ENCODE measurements at places on chromosomes 13 and 19.

GRCh38 chr19:13604902-13605586 is 98.8 kb upstream of the CACNA1A start:
- DNase-seq: no peak

DNA sequence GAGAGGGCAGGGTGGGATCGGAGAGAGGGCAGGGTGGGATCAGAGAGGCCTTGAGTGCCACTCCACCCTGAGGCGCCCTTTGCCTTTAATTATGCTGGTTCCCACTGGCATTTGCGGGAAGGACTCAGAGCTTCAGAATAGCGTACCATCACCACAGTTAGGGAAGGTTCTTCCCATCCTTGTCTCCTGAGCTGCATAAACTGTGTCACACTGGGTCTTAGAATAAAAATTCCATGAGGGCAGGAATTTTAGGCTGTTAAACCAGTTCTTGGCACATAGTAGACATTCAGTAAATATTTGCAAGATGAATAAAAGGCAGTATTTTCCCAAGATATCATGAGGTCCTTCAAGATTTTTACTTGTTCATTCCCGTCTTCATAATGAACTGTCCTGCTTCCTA is 24.4 kb downstream of the PPP2R1A start:
- DNase-seq: no peak

DNA sequence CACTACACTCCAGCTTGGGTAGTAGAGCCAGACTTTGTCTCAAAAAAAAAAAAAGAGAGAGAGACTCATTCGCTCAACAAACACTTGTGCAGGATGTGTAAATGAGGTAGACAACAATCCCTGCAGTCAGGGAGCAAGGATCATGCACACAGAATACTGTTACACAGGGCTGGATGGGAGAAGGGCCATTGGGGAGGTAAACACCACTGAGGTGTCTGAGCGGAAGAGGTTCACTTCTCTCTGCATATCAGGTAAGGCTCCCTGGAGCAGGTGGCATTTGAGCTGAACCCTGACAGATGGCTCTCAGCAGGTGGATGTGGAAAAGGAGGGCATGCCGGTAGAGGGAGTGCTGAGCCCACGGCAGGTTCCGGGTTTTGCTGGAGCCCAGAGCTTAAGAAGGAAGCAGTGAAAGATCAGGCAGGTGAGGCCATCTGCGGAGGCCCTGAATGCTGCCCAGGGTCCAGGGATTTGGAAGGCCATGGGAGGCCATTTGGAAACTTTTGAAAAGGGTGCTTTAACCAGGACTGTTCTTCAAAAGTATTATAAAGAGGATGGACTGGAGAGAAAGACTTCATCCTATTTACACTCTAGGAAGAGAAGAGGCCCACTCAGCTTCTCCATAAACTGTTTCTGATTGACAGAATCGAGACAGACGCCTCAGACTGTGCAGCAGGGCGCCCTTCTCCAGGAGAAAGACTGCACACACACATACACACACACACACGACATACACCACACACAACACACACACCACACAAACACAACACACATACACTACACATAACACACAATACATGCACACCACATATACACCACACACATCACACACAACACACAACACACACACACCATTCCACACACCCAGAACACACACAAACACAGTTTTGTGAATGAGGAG is 199.4 kb downstream of the USP12 start:
- peak; percentile 57 for DNase-seq

GRCh38 chr13:97003071-97003470 is 8.8 kb upstream of the OXGR1 start:
- no peak for DNase-seq

GRCh38 chr13:32530841-32531253 is 7.7 kb downstream of the N4BP2L2 start:
- no peak for DNase-seq

GRCh38 chr13:103187721-103188156 is 121.5 kb upstream of the SLC10A2 start:
- DNase-seq: no peak

DNA sequence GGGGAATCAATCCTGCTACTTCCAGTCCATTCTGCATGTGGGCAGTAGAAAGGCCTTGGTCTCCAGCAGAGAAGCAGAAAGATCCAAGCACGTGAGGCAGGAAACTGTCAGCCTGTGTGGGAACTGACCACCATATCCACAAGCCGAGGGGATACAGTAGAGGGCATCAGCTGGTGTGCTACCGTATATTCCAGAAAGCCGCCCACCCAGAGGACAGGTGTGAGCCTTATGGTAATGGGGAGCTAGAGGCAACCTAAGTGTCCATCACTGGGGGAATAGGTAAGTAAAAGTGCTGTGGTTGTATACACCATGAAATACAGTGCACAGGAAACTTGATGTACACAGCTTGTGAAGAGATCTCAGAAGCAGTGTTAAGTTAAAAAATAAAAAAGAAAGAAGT is 2.8 kb upstream of the IFNL1 start:
- no peak for DNase-seq

DNA sequence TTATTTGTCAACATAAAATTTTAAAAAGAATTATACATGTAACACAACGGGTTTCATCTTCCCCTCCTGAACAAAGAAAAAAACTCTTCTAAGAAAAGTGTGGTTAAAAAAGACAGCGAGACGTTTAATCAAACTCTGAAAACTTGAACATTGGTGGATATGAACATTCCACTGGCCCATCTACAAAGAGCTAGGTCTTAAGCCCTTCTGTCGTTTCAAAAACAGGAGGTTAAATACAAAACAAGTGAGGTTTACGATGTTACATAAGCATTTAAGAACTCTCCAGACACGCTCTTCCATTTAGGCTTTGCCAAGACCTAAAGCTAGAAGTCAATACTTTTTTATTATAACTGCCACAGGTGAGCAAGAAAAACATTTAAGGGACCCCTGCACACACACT is 9.4 kb upstream of the DOCK9 start:
- DNase-seq: no peak

DNA sequence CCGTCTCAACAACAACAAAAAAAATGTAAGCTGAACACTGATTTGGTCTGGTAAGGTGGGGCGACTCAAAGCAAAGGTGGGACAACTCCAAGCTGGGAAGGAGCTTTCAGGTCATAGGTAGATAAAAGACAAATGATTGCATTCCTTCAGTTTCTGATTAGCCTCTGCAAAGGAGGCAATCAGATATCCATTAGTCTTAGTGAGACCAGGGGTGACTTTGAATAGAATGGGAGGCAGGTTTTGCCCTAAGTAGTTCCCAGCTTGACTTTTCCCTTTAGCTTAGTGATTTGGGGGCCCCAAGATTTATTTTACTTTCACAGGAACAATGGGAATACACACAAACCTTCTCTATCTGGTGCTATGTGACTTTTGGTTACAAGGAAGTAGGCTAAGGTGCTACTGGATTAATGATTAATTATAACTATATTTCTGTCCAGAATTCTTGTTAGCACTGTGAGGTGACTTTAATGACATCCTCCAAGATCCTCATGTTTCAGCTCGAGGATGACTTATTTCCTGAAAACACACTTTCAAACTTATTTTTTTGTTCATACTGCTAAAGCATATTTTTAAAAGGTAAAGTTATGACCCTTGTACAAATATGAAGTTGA is 10.6 kb upstream of the MTRF1 start:
- DNase-seq: no peak

GRCh38 chr13:61179741-61180140 is 235.9 kb downstream of the PCDH20 start:
- DNase-seq: no peak

GRCh38 chr19:39199025-39199424 is 2.3 kb downstream of the NCCRP1 start:
- DNase-seq: no peak

DNA sequence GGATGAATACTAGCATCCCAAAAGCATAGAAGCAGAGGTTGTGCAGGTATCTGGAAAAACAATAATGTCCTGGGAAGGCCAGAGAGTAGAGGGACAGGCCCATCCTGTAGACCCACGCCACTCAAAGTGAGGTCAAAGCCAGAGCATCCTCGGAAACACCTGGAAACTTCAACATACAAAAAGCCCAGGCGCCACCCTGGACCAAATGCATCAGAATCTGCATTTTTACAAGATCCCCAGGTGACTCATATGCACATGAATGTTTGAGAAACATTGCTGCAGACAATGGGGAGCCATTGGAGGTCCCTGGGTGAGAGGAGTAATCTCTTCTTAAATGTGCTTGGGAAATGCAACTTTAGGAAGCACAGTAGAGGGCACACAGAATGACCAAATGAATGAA is 684.1 kb downstream of the DIAPH3 start:
- DNase-seq: no peak

- DNase-seq: no peak
These were observed 68.8 kb downstream of the ZNF536 start for GRCh38 chr19:30441011-30441410.

DNA sequence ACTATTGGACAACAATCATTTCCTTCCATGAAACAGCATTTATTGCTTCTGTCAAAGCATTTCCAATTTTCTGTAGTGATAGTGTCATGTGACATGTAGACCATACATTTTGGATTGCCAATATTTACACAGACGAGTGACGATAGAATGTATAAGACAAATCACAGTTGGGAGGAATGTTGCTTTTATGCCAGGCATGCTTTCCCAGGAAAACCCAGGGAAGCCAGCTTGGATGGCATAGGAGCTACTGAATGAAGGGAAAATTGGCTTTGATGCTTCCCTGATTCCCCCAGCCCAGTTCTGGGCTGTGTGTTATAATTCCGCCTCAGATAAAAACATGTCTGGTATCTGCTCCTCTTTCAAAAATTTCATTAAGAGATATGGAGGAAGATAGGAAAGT is 22.5 kb downstream of the SCEL start:
- DNase-seq: no peak

- DNase-seq: peak; percentile 60
These were observed at the start of gene ZNF614 for GRCh38 chr19:52028027-52028779. TSS of gene ZNF614 (minus strand) at chr19:52028379. CDS start at chr19:52025745, 2,634 bp downstream.

- no peak for DNase-seq
These were observed 59.9 kb downstream of the ABCC4 start for GRCh38 chr13:95241321-95241720.

DNA sequence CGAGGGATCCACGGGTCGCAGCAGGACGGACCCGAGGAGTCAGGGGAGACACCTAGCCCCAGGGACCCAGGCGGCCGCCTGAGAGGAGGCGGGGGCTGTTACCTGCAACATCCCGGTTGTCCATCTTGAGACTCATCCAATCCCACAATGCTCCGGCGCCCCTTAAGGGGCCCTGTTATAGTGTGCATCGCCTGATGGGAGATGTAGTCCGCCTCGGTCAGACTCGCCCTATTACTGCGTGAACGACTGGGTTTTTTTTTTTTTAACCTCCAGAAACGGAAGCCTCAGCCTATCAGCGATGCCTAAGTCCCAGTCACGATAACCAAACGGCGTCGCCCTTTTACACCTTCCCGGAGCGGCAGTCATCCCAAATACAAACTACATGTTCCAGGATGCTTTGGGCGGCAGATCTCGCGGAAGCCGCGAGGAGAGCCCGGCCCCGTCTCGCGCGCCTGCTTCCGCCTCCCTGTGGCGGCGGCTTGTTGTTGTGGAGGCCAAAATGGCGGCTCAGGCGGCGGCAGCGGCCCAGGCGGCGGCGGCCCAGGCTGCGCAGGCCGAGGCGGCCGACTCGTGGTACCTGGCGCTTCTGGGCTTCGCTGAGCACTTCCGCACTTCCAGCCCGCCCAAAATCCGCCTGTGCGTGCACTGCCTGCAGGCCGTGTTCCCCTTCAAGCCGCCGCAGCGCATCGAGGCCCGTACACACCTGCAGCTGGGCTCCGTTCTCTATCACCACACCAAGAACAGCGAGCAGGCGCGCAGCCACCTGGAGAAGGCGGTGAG is at the start of the genes MAU2 and SUGP1:
MAU2 (plus strand) TSS at position 469 of the 780 bp plus-strand sequence; CDS start at position 500, 31 bp downstream.
SUGP1 (minus strand) TSS at position 149 of the 780 bp plus-strand sequence; CDS start at position 136, 13 bp downstream.
- peak; percentile 81 for DNase-seq

- DNase-seq: no peak
These were observed 910.8 kb upstream of the SLITRK6 start for GRCh38 chr13:86710013-86710412.

GRCh38 chr19:21677696-21678418 is 89.5 kb downstream of the ZNF100 start:
- DNase-seq: no peak

DNA sequence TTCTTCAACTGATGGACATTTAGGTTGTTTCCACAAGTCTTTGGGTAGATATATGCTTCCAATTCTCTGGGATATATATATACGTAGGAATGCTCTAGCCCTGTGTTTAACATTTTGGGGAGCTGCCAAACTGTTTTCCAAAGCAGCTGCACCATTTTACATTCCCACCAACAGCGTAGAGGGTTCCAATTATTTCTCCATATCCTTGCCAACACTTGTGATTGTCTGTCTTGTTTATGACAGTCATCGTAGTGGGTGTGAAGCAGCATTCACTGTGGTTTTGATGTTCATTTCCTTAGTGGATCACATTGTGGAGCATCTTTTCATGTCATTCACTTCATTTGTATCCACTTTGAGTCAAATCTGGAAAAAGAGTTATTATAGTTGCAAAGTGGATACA is 4.7 kb upstream of the CBLC start:
- no peak for DNase-seq

DNA sequence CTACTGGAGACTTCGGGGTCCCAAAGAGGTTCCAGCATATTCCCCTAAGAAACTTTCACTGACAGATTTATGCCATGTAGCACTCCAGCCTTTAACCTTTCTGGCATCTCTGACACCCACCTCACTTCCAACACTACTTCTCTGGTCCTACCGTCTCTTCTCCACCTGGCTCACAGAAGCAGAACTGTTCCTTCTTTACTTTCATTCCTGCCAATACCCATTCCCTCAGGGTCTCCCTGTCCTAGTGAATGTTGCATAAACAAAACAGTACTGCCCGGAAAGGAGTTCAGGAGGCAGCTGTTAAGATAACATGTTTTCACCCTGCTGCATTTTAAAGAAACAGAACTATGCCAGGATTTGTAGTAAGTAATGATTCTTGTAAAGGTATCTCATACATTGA is 136.0 kb upstream of the MIR17HG start:
- no peak for DNase-seq

- DNase-seq: no peak
These were observed 320.1 kb upstream of the SLC10A2 start for GRCh38 chr13:103386341-103386740.

DNA sequence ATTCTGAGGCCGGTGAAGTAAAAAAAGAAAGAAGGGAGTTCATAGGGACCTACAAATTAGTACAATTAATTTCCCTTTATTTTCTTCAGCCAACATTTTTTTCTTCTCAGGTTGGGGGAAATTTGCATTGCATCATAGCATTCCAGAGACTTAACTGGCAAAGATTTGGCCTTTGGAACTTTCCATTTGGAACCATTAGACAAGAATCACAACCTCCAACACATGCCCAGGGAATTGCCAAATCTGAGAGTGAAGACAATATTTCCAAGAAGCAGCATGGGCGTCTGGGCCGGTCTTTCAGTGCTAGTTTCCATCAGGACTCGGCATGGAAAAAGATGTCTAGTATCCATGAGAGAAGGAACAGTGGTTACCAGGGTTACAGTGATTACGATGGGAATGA is 6.4 kb upstream of the ERCC5 start:
- DNase-seq: no peak
